Right forelimb (tissue), 1 donor: ENCODE measurements at places on chromosomes 12 and 14.

GRCh38 chr12:68572661-68573060, 38.0 kb upstream of the RAP1B start:
- DNase-seq: no peak

DNA sequence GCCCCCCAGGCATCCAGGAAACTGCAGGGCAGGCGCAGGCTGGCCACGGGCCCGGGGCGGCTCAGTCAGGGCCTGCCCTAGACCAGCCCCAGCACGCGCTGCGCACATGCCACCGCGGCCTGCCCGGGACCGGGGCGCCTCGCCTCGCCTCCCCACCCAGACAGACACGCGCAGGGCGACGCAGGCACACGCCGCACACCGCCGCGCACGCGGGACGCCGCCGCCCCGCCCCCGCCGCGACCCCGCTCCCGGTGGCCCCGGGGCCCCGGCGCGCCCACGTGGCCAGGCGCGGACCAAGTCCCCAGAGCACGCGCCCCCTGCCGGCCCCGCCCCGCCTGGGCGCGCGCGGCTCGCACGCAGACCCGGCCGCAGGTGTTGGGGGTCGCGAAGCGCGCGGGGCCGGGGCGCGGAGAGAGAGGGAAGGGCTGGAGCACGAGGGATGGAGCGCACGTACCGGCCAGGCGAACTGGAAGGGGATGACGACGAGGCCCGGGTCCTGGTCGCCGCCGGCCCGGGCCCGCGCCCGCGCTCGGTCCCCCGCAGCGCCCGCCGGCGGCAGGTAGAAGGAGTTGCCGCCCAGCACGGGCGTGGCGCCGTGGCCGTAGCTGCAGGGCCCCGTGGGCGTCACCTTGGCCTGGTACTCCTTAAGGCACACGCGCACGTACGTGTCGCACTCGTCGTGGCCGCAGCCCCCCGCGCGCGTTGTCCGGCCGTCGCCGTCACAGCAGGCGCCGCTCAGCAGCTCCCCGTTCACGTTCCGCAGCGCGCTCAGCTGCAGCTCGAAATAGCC, 1.1 kb downstream of the JAG2 start:
- DNase-seq: no peak

DNA sequence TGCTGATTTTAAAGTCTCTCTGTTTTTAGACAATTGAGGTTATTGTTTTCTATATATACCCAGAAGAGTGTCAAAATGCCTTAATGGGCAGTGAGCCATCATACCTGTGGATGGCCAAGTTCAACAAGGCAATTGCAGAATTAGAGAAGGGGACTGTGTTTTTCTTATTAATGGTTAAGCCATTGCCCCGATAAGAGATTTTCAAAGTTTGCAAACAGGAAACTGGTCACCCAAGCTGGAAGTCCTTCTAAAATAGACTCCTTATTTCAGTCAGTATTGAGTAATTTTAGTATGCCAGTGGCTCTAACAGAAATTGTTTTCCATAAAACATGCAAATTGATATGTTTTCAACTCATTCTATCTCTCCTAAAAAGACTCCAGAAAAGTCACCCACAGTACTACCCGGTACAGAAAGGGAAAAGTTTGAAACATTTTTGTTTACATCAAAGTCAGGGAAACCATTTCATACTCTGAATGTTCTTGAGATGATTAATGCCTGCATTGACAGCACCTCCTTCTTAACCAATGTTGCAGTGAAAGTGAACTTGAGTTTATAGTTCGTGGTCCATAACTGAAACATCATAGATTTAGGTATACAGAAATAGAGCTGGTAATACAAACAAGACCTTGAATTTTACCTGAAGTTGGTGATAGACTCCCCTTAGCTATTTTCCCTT, 191.1 kb downstream of the TMX1 start:
- no peak for DNase-seq

GRCh38 chr14:39988939-39989338, 556.7 kb upstream of the FBXO33 start:
- DNase-seq: no peak
